ENCODE measurements at places on chromosomes 12 and 14.

DNA sequence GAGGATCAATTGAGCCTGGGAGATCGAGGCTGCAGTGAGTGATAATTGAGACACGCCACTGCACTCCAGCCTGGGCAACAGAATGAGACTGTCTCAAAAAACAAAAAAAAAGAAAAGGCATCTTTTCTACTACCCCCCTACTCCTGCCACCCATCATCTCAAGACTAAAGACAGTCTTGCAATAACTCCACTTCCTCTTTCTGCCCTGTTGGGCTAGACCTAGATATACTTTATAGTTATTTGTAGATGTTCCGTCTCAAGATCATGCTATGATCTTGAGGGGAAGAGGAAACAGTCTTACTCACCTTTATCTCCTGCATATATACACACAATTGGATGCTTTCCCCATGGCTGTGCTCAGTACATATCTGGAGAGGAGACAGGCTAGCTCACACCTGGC is 12.1 kb upstream of the ESPL1 start:
- DNase-seq: no peak

- DNase-seq: no peak
These were observed 67.2 kb upstream of the ACSS3 start for GRCh38 chr12:81010641-81011040.

DNA sequence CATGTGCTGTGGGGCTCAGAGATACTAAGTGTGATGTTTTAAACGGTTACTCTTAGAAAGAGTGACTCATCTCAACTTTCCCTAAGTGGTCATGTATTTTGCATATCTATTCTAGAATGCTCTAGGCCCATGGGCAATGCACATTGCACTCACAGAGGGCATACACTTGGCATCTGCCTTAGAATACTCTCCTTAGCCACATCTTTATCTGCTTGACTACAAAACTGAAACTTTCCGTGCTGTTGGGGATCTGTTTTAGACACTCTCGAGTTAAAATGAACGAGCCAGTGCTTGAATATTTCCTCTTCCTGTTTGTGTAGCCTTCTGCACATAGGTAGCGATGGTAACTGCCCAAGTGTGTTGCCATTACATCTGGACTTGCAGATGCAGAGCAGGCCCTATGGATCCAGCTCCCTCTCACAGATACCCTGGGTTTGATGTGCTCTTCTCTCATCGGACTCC is 180.5 kb downstream of the CAND1 start:
- no peak for DNase-seq

DNA sequence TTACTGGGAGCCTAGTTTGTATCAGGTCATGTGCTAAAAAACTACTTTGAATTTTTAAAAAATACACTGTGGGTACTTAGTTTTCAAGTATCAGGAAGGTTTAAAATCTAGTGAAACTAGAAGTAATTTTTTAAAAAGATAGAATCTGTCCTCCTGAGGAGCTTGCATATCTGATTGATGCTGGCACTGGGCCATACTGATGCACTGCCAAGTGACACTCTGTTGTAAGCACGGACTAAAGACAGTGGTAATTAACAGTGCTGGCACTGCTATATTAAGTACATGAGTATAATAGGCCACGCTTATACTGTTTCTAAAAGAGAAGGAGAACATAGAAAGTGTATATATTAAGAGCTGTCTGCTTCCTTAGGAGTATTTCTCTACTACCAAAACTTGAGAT is 10.0 kb upstream of the TBC1D30 start:
- no peak for DNase-seq

GRCh38 chr12:79547735-79548609 is 142.8 kb downstream of the PAWR start:
- peak; percentile 49 for DNase-seq

- DNase-seq: no peak
These were observed 605.4 kb downstream of the MED13L start for GRCh38 chr12:115672086-115672485.

- DNase-seq: no peak
These were observed 4.2 kb downstream of the PCNX4 start for GRCh38 chr14:60095781-60096450.

- DNase-seq: no peak
These were observed 26.6 kb downstream of the GPRC5D start for GRCh38 chr12:12925388-12925787.

DNA sequence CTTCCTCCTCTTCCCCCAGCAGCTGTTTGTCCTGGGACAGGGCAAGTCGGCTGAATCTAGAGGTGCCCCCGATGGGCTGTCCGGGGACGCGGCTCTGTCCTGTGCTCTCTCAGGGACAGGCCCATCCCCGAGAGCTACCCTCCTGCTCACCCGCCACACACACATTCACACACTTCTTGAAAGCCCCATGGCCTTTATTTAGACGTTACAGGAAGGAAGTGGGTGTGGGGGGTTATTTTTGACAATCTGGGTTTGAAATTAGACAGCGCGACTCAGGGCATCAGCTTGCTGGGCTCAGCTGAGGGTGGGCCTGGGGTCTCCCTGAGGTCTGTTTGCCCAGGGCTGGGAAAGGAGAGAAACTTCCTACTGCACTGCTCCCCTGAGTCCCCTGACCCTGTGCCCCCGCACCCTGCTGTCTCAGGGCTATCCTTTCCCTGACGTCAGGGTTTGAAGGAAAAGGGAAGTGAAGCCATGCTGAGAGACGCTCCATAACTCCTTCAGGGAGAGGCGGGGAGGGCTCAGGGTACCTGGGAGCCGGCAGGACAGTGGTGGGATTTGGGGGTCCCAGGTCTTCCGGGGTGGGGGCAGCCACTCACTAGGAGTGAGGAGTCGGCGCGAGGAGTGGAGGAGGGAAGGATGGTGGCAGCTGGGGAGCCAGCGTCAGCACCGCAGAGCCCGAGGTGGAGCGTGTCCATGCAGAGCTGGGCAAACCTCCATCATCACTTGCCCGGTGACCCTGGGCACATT is 8.1 kb downstream of the PTPN6 start:
- no peak for DNase-seq

DNA sequence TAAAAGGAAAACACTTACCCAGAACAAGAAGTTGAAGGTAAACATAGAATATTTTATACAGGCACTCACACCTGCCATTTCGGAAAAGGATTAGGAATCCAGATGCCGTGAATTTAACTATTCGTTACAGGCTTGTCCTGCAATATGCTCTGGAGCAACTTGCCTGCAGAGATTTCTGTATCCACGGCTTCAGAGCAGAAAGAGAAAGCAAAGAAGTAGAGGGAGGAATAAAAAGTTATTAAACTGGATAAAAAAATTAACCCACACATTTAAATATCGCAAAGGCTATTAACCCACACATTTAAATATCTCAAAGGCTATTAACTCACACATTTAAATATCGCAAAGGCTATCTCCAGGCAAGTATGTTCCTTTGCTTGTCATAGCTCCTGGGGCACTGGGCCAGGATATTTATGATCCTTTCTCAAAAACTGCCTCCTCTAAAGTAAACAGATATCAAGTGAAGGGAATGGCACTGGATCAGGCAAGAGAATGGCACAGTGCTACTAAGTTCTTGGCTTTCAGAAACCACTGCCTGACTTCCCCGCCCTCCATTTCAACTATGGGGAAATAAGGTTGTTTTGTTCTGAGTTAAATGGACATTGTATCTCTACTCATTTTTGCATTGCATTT is at the start of gene TSPAN8:
TSPAN8 (minus strand) TSS at position 399 of the 633 bp plus-strand sequence; CDS start at position 78, 321 bp downstream.
- no peak for DNase-seq

DNA sequence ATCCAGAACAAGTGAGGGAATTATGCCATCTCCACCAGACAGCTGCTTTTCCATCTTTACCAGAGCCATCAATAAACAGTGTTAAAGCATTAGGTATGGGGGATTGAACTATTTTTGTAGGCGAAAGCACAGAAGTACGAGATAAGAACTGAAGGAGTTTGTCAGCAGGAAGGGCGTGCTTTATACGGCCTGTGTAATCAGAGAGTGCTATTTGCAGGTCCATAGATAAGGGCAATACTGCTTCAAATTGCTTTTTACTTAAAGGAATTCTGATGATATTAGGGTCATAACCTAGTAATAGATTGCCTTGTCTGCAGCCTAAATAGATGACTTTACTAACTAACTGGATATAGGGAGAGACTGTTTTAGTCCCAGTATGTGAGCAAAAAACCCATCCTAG is 20.3 kb upstream of the CLEC4E start:
- no peak for DNase-seq

- DNase-seq: no peak
These were observed 419.0 kb upstream of the CCDC196 start for GRCh38 chr14:66066981-66067776.

DNA sequence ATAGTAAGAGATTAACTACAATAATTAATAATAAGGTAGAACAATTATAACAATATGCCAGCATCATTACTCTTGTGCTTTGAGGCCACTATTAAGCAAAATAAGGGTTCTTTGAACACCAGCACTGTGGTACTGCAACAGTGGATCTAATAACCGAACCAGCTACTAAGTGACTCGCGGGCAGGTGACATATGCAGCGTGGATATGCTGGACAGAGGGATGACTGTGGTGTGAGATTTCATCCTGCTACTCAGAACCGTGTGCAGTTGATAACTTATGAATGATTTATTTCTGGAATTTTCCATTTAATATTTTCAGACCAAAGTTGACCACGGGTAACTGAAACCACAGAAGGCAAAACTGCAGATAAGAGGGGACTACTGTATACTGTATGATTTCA is 34.4 kb downstream of the BMAL2 start:
- no peak for DNase-seq

DNA sequence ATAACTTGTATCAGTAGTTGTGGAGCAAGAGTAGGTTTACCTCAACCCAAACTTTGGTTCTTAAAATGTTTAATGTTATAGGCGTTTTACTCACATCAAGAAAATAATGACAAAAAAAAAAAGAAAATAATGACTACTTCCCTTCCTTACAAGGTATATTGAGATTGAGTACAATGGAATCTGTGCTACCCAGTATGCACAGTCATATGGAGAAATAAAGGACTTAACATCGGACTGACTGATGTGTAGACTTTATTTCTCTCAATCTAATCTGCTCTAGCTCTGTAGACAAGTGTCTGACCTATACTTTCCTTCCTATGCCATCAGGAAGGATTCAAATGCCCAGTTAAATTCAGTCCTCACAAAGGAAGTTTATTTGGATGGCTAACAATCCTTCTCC is 14.4 kb downstream of the MUCL1 start:
- no peak for DNase-seq

DNA sequence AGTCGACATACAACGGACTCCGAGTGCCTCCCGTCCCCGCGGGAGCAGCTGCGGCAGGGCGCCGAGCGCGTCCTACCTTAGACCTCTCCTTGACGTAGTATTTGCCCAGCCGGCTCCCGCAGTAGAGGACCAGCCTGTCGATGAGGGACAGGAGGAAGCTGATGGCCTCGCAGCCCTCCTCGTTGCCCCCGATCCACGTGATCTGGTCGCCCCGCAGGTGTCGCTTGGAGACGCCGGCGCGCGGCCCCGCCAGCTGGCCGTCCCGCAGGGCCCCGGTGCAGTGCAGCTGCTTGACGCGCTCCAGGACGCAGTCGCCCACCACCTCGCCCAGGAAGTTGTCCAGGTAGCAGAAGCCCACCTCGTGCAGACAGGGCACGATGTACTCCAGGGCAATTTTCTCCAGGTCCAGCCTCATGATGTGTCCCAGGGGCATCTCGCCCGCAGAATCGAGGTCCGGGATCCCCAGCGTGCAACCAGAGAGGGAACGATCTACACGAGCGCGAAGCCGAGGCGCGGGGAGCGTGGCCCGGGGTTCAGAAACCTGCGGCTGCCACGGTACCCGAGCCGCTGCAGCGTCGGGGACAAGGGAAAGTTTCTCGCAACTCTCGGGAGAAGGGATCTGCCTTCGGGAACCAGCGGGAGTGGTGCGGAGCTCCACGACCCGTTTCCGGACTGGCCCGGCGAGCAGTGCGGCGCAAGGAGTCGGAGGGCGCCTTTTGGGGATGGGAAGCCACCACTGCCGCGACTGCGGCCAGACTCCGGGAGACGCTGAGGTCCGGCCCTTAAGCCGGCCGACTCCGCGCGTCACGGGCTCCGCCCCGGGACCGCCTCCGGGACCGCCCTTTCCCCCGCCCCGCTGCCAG is at the start of gene EGLN3:
EGLN3 (minus strand) TSS at position 755 of the 863 bp plus-strand sequence; CDS start at position 433, 322 bp downstream.
- peak; percentile 95 for DNase-seq

DNA sequence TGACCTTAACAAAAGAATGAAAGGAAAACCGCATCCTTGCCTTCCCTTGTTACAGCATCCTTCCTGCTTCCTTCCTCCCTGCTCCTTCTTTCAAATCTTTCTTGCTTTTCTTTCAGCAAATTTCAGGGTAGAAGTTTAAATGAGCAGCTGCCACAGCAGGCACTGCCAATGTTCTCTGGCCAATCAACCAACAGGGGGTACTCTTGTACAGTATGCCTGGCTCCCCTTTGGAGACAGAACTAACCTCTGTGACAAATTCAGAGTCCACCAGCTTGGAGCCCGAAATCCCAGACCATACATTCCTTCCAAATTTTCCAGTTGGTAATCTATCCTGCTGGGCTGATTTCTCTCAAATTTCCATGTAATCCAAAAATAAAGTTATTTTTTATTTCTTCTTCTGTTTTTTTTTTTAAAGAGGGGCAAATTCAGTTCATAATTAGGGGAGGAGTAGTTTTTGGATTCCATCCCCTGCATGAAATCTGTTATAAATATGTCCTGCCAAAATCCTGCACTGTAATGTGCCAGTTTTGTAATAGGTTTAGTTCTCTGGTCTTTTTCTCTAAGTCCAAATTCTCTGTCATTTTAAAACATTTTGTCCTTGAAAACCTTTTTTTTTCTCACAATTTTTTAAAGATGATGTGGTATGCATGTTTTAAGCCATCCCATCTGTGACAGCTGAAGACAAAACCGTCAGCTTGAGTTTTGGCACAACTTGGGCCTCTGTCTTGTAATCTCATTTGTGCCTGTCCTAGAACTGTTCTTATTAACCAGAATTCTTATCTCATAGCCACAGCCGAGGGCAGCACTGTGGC is 610.0 kb upstream of the LMO3 start:
- DNase-seq: no peak

DNA sequence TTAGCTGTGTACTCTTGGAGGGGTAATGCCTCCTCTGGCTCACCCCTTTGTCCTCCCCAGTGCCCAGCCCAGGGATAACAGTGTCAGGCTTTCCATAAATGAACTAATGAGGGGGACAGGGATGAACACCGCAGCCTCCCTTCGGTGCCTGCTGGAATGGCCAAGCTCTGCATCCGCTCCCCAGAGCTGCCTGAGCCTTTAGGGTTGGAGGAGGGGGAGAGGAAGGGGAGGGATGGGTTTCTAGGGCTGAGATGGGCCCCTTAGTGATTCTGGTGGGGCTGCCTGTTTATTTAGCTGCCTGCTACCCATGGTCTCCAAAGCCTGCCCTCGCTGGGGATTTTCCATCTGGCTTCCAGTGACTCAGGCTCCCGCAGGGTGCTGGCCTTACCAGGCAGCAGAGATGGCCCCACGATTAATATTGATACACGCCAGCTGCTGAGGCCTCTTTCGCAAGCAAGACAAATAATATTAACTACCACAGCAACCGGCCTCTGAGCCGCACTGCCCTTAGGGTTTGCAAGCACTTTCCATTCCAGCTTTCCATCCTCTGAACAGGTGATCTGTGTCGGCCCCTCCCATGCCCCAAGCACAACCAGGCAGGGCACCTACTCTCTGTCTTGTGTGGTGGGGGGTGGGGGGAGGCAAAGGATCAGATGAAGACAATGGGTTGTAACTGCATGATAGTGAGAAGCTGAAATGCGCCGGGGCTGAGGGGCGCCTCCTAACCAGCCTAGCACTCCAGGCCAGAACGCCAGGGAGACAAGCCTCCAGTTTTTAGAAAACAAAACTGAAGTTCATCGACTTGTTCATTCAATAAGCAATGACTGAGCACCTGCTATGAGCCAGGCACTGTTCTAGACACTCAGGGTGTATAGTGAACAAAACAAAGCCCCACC is 56.7 kb downstream of the C14orf132 start:
- peak; percentile 18 for DNase-seq

Data from right kidney (tissue), 9 donors.